Sigmoid colon (tissue), 7 donors: ENCODE measurements at places on chromosomes 7 and 10. TPM values are rescaled to one million over a fixed set of nuclear protein-coding genes. Genes with fewer than 3 reads are reported as not detected.

The CUBN gene
- 1.1 TPM for total RNA-seq

- DNase-seq = no peak
Observed at GRCh38 chr7:134350709-134351108, 34.0 kb upstream of the SLC35B4 start.

DNA sequence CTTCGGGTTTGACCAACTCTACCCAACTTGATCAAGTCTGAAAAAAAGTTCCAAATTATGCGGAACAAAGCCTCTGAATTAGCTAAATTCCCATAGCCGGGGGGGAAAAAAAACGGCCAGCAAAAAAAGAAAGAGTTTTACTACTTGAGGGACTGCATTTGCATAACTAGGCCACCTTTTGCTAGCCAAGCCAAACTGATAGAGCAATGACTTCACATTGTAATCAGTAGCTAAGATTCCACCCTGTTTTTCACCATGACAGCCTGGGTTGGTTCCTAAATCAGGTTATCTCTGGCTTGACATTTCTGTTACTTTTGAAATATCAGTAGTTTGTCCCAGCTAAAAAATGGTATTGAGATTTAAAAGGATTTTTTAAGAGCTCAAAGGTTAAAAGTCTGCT is 31.4 kb upstream of the CREB3L2 start:
- no peak for DNase-seq

DNA sequence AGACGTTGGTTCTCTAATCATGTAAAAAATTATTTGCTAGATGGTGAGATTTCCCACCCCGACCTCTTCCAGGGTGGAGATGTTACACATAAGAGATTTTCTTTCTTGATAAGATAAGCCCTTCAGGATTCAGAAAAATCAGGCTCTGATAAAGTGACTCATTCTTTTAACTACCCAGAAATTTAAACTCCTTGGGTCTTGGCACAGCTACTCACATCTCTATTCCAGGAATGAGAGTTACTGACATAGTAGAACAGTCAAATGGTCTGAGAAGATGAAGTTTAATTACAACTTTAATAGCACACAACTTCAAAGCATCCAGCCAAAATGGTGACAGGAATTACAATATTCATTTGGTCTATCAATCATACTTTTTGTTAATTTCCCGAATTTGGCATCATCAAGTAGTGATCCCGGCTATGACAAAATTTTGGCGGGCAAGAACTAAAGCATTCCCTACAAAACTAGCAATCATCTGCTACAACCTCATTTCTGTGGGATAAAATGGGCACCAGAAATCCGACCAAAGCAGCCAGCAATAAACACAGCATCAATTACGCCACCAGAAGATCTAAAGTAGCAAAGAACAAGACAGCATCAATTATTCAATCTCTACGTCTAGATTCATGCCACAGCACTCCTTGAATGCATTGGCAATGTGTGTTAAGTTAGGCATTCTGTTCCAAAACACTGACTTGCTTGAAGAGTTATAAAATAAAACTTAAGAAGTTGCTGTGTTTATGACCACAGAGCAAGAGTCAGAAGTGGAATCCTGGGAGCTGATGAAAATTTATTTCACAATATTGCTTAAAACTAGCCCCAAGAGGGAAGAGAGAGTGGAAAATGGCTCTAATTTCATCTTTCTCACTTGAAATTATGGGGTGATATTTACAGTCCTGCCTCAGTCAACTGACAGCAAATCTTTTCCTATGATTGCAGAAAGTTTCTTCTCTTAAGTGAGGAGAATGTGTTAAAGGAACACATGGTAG is 565.7 kb upstream of the ANKRD30A start:
- no peak for DNase-seq
